ENCODE measurements at places on chromosomes 13 and 19.

- no peak for DNase-seq
Measured at GRCh38 chr13:71759651-71760511, 107.1 kb downstream of the DACH1 start.

GRCh38 chr13:109246001-109246400 is 540.4 kb downstream of the IRS2 start:
- no peak for DNase-seq

DNA sequence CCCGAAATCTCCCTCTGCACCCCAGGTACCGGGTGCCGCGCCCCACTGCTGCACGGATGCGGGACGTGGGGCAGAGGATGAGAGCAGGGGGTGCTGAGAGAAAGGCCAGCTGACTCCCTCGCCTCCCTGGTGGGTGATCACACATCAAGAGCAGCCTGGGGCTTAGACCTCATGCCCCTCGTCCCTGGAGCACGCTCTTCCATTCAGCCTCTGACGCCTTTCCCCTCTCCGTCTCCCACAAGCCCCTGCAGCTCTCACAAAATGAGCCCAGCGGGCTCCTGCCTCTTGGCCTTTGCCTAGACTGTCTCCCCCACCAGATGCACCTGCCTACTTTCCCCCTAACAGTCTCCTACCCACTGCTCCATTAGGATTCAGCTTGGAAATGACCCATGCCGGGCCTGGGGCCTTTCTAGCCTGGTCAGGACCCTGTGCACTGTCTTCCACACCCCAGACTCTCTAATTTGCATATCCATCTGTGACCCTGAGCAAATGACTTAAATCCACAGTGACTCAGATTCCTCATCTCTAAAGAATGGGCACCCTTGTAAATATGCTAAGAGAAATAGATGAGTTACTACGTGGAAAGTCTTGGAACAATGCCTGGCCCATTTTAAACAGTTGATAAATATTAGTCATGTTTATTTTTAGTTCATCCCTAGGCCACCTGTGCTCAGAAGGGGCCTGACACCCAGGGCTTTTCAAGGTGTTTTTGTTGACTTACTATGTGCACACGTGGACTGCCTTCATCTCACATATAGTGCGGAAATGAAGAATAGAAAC is 582 bp upstream of the PTPRH start:
- no peak for DNase-seq

DNA sequence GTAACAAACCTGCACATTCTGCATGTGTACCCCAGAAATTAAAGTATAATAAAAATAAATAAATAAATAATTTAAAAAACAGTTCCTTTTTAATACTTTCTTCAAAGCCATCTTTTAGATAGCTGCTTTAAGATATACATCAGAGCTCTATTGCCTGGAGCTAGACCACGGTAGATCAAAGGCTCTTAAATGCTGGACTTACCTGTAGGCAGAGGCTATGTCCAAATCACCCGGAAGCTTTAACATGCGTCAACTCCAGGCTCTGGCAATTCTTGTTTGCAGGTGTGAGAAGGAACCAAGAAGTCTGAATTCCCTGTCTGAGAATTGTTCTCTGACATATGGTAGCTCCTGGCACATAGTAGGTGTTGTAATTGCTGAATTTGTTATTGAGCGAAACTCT is 1.6 kb upstream of the METTL21C start:
- DNase-seq = no peak

GRCh38 chr13:47426126-47426849 is 529.4 kb upstream of the HTR2A start:
- no peak for DNase-seq

DNA sequence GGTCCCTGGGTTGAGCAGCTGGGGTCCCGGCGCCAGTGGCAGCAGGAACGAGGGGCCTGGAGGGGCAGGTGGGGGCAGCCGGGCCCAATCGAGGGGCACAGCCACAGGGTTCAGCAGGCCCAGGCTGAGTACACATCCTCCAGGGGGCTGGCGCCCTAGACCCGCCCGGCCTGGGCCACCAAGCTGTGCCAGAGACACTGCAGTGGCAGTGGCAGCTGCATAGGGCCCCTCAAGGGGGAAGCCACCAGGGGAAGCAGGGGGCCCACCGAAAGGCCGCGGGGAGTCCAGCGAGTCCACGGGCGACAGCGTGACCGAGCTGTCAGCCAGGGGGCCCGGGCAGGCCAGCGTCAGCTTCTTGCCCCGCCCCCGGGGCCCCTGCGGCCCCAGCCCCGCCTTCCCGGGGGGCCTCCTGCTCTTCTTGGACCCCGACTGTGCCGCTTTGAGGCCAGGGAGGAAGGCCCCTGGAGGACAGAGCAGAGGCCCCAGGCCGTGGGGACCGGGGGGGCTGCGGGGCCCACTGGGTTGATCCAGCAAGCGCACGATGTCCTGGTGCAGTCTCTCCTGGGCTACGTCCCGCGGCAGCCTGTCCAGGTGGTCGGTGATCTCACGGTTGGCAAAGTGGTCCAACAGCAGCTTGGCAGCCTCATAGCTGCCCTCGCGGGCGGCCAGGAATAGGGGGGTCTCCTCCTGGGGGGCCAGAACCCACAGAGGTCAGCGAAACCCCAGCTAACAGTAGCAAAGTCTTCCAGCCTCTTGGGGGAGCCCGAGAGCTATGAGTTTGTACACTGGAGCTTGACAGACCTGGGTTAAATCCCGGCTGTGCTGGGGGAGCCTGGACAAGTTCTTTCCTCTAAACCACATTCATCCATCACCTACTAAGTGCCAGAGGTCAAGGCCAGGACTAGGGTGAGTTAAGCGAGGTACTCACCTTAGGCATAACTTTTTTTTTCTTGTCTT is 39.5 kb downstream of the NOTCH3 start:
- no peak for DNase-seq

DNA sequence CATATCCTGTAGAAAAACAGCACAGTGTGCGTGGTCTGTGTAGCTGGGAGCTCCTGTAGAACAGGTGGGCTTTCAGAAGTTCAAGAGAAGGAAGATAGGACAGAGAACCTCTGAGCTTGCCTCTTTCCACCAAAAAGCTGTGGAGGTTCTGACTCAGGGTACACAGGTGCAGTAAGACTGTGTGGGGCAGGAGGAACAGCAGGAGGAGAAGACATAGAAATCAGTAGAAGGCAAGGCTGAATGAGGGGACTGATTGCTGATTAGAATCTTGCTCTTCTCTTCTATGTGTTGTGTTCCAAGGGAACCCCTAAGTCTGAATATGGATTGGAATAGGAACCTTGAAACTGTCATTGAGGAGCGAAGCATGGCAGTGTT is 122.7 kb downstream of the AKAP11 start:
- DNase-seq = no peak

DNA sequence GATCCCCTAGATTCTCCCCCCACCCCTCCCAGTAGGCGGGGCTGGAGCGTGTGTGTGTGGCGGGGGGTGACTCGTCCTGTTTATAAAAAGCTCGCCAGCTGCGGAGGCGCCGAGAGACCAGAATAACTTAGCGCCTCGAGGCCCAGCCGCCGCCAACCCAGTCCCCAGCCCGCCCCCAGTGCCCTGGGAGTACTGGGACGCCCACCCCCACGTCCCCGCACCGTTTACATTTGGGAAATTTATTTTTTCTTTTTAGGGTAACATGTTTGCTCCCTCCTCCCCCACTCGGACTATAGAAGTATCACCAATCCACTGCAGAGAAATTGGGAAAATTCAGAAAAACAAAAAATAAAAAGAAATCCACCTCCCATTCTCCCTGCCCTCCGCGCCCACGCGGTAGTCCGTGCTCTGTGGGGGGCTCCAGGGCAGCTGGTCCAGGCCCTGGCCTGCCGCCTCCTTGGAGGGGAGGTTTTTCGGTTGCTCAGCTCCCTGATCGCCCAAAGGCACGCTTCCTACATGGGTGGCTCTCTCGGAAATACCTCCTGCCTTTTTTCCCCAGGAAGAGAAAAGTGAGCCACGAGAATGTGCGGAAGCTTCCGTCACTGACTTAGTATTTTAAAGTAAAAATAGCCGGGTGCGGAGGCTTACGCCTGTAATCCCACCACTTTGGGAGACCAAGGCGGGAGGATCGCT is 1.5 kb upstream of the RAB3A start:
- peak; percentile 41 for DNase-seq

- no peak for DNase-seq
Measured at GRCh38 chr19:4358709-4359626, 15.6 kb downstream of the MPND start.

GRCh38 chr19:8373867-8374813 is 10.2 kb downstream of the ANGPTL4 start:
- DNase-seq = no peak

DNA sequence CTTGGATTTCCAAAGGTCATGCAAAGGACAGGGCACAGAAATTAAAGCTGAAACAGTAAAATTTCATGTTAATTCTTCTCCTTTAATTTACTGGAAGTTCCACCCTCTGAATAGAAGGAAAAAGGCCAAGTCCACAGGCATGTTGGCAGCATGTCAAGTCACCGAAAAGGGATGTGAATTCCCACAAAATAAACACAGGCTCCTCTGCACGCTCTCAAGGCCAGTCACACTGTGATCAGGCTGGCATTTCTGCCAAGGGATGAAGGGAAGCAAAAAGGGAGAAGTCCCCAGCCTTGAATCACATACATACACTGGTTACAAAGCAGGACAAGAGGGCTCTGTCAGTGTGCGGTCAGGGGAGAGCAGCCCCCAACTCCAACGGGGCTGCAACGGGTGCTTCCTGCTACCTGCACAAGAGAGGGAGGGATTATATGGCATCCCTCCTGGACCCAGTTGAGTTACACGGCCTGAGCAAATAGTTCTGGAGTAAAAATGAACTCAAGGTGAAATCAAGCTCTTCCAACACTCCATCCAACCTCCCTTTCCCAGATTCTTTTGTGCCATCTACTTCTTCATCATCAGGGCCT is 6.9 kb downstream of the DCLK1 start:
- DNase-seq = no peak

GRCh38 chr13:73450583-73450982 is 391.8 kb downstream of the KLF5 start:
- no peak for DNase-seq

GRCh38 chr13:111225166-111225565 is 95.3 kb upstream of the TEX29 start:
- DNase-seq = no peak

DNA sequence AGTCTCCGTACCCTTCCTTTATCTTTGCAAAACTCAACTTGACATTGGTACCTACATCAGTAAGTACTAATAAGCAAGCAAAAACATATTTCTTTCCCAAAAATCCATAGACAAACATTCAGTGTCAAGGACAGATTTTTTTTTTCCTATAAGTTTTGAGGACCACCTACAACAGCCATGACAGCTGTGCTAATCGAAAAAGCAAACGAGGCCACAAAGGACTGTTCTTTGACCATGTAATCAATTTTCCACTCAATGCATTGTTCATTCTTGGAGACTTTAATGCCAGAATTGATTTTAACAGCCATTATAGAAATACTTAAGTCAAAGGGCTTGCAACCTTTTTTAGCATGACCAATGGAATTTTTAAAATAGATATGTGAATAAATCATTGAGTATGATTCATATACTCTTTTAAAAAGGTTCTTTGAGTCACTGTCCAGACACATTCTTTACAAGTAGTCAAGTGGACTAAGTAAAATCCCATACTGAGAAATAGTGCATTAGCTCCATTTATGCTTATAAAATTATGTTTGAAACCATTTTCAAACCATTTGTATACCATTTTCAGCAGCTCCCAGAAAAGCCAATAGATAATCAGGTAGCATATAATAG is 323.9 kb downstream of the MZT1 start:
- DNase-seq = no peak

DNA sequence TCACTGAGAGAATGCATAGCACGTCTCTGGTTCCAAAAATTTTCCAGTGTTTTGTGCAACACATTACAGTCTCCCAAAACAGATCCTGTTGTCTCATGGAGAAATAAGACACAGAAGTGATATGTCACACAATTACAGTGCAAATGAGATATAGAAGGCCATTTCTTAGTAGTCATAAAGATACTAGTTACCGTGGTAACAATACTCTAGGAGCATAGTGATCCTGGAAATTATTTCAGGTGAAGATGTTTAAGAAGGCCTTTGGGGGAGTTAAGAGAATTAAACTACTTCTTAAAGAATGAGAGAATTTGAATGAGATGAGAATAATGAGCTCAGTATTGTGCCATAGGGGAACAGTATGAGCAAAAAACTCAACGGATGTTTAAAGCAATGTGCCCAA is 628.0 kb upstream of the MIR17HG start:
- DNase-seq = no peak

DNA sequence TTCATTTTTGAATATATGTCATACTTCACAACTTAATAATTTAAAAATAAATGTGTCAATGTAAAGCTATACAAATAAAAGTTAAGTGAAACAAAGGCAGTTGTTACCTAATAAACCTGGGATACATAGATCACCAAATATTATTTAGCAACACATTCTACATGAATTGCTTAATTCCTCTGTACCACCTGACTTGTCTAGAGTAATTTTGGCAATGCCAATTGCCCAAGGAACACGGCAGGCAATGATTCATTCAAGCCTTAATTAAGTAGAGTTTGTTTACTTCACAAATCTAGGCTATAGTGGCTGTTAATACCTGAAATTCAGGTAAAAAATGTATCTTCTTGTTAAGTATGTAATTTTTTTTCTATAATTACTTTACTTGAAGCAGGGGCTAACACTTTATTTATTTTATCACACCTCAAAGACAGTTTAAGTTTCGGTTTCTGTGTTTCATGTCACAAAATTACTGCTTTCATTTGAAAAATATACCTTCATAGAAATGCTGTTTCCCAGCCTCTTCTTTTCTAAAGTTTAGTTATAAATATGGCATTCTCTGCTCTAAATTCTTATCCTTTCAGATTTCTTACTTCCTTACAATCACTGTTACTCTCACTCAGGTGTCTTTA is 705.7 kb downstream of the SLITRK5 start:
- no peak for DNase-seq

GRCh38 chr13:65881561-65882155 is 1348.5 kb downstream of the PCDH9 start:
- no peak for DNase-seq
